Right atrium auricular region (tissue), 2 donors: ENCODE measurements at places on chromosomes 5 and 9.
A peak's percentile ranks its signal among the peaks of the same experiment; 100 is the strongest.

- H3K36me3 ChIP-seq: no peaks in the 10 kb centered on the region
- no peak for DNase-seq
- H3K27ac ChIP-seq: no peak overlapping the region
- H3K4me3 ChIP-seq: no peak overlapping the region
These were observed 7.6 kb downstream of the TRIM7 start for GRCh38 chr5:181197326-181197951.

DNA sequence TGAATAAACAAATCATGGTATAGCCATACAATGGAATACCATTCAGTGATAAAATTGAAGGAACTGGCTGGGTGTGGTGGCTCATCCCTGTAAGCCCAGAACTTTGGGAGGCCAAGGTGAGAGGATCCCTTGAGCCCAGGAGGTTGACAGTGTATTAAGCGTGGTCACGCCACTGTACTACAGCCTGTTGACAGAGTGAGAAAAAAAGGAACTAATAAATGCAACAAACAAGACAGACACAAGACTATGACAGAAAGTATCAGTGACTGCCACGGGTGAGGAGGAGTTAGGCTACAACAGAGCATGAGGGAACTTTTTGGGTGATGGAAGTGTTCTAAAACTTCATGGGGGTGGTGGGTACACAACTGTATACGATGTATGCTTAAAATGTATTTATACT is 2.2 kb downstream of the FNIP1 start:
- no peaks in the 10 kb centered on the region for H3K27me3 ChIP-seq
- no peak overlapping the region for H3K27ac ChIP-seq
- H3K36me3 ChIP-seq: no peaks in the 10 kb centered on the region
- peaks cover 18% of the 10 kb centered on the region for H3K4me1 ChIP-seq
- DNase-seq: no peak
- H3K4me3 ChIP-seq: peak overlapping the region; percentile 96

DNA sequence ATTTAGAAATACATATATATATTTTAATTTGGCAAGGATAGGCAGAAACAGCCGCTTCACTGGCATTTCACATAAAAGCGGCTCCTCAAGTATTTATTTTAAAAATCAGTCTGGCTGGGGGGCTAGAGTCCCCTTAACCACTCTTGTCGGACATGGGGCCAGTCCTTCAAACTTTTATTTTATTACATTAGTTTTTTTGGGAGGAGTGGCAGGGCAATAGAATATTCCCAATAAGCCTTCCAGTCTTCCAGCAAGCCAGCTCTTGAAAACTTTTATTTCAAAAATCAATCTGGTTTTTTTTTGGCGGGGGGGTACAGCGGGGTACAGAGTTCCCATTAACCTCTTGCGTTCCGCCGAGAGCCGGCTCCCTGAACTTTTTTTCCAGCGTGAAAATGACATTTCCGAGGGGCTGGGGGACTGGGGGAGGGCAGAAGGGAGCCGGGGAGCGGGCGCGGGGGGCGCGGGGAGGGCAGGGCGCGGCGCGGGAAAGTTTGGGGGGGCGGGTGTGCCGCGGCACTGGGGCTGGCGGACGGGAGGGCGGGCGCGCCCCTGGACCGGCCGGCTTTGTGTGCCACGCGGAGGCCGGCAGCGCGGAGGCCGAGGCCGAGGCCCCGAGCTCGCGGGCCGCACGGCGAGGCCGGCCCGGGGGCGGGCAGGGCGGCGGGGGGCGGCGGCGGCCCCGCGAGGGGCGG is 504 bp upstream of the ZNF618 start:
- H3K4me3 ChIP-seq: peak overlapping the region; percentile 37
- no peaks in the 10 kb centered on the region for H3K27me3 ChIP-seq
- H3K27ac ChIP-seq: no peak overlapping the region
- no peak for DNase-seq
- H3K4me1 ChIP-seq: peaks cover 7% of the 10 kb centered on the region
- H3K36me3 ChIP-seq: no peaks in the 10 kb centered on the region

DNA sequence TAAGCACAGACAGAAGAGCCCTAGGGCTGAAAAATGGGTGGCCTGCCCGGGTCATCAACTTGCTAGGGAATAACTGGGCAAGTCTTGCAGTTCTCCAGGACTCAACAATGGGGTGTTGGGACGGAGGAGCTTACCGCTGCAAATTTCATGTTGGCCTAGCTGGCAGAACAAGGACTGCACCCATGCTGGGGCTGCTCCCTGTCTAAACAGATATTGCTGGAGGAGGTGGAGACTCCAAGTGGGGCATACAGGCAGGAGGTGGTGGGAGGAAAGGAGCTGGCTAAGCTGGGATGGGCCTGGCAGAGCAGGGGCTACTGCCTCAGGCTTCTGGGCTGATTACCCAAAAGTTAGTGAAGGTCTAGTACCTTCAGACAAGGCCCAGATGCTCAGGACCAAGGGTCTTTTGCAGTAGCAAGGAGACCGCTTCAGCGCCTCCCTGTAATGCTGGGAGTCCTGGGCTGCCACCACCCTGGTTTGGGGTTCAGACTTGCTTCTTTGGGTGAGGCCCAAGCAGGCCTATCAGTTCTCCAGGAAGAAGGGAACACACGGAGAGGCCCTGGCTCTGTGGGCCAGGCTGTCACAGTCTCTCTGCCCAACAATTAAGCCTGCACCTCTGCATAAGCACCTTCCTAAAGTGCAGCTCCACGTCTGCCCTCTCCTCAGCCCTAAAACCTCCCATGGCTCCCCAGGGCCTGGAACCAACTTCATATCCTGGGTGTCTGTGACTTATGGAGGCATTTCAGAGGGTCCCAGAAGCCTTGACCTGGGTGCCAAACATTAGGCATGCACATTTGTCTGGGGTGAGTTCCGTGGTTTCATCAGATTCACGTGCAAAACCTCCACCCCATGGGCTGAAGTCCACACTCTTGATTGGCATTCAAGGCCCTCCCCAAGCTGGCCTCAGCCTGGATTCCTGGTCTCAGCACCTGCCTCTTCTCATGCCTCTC is 24.2 kb upstream of the KIF12 start:
- H3K36me3 ChIP-seq: no peaks in the 10 kb centered on the region
- H3K4me3 ChIP-seq: no peak overlapping the region
- H3K27me3 ChIP-seq: no peaks in the 10 kb centered on the region

DNA sequence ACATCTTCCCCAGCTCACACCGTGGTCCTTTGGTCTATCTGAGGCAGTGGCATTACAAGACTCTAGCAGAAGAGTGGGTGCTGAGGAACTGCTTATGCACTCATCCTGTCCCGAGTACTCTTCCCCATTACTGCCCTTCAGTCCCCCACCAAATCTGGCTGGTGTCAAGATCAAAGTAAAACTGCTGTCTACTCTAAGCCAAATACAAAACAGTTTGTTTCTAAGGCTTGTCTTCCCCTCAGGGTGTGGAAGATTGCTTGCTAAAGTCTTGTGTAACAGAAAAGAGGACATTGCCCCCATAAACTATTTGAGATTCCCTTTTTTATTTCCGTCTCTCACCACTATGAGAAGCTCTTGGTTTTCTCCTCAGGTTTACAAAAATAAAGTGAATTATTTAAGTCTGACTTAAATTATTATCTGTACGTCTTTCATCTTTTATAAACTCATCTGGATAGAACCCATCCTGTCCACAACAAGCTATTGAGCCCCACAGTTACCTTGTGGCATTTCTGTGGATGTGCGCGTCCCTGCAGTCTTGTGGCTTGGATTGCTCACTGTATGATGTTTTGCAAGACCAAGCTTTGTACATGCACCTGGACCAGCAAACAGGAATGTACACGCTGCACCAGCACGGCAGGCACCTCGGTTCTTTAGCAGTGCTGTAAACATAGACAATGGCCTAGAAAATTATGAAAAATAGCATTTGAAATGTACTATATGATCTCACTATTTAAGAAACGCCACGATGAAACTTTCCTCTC is 61.0 kb downstream of the CYSTM1 start:
- H3K27me3 ChIP-seq: no peaks in the 10 kb centered on the region
- no peak for DNase-seq
- H3K4me1 ChIP-seq: peaks cover 29% of the 10 kb centered on the region
- H3K36me3 ChIP-seq: no peaks in the 10 kb centered on the region
- H3K27ac ChIP-seq: no peak overlapping the region

DNA sequence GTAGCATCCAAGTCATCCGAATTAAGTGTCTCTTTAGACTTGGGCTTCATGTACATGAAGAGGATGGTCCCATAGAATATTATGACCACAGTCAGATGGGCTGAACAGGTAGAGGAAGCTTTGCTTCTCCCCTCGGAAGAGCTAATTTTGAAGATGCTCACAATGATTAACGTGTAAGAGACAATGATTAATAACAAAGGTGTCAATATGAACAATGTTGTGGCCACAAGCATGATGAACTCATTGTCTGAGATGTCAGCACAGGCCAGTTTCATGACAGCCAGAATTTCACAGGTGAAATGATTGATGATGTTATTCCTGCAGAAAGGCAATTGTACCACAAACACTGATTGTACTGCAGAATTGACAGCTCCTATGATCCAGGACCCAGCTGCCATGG is 626 bp downstream of the OR13C2 start:
- DNase-seq: no peak
- no peaks in the 10 kb centered on the region for H3K36me3 ChIP-seq
- H3K27me3 ChIP-seq: no peaks in the 10 kb centered on the region
- H3K4me3 ChIP-seq: no peak overlapping the region

GRCh38 chr5:128825826-128826225 is 139.5 kb upstream of the SLC27A6 start:
- H3K27ac ChIP-seq: no peak overlapping the region
- no peak for DNase-seq
- H3K36me3 ChIP-seq: no peaks in the 10 kb centered on the region
- H3K4me3 ChIP-seq: no peak overlapping the region
